HCT116 (cell line): ENCODE measurements at places on chromosomes 11 and 22. TPM values are rescaled to one million over a fixed set of nuclear protein-coding genes. Genes with fewer than 3 reads are reported as not detected.

LMO2 gene
- total RNA-seq = 2.8 TPM

SYTL2 gene
- total RNA-seq = 12.6 TPM

PTPN5 gene
- not detected for total RNA-seq

MOV10L1 gene
- not detected for total RNA-seq

SLC22A12 gene
- total RNA-seq = not detected

NAA40 gene
- total RNA-seq = 25.3 TPM

RAG1 gene
- total RNA-seq = 0.54 TPM

- DNase-seq = peak; percentile 41
- no peaks in the 10 kb centered on the region for H3K27me3 ChIP-seq
- no peak overlapping the region for H3K4me3 ChIP-seq
- H3K36me3 ChIP-seq = peaks cover 12% of the 10 kb centered on the region; the same call in 1 of the 2 replicates
- H3K4me1 ChIP-seq = peaks cover 5% of the 10 kb centered on the region; the same call in 1 of the 2 replicates
- H3K27ac ChIP-seq = no peak overlapping the region
These were observed 17.5 kb downstream of the RELT start for GRCh38 chr11:73393479-73394415.

GRCh38 chr11:73671701-73672100, 25.3 kb downstream of the PLEKHB1 start:
- H3K4me3 ChIP-seq = no peak overlapping the region
- no peaks in the 10 kb centered on the region for H3K4me1 ChIP-seq
- DNase-seq = no peak
- no peaks in the 10 kb centered on the region for H3K27me3 ChIP-seq

DNA sequence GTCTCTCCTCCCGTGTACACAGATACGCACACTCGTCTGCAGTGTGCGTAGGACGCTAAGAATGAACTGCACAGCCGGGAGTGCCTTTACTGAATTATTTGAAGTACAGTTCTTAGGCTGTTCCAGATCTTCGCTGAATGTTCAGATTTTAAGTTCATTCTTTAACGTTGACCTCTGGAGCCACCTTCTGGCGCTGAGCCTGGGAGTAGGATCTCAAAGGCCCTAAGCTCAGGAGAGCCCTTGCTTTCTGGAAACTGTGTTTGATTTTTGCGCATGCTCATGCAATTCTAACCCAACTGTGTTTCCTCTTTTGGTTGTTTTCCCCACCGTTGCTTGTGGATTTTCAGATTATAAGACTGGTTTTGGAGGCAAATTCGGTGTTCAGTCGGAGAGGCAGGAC, 22.8 kb downstream of the CTTN start:
- DNase-seq = no peak
- peaks cover 61% of the 10 kb centered on the region for H3K36me3 ChIP-seq

GRCh38 chr11:60056349-60056969, at the start of gene MS4A3:
MS4A3 (plus strand) TSS chr11:60056665; CDS start chr11:60061161, 4,496 bp downstream.
- no peak within 1 kb of the TSS for H3K27ac ChIP-seq
- H3K27me3 ChIP-seq = no peaks in the 10 kb centered on the region
- no peaks in the 10 kb centered on the region for H3K36me3 ChIP-seq
- no peaks in the 10 kb centered on the region for H3K4me1 ChIP-seq
- no peak within 1 kb of the TSS for H3K4me3 ChIP-seq

DNA sequence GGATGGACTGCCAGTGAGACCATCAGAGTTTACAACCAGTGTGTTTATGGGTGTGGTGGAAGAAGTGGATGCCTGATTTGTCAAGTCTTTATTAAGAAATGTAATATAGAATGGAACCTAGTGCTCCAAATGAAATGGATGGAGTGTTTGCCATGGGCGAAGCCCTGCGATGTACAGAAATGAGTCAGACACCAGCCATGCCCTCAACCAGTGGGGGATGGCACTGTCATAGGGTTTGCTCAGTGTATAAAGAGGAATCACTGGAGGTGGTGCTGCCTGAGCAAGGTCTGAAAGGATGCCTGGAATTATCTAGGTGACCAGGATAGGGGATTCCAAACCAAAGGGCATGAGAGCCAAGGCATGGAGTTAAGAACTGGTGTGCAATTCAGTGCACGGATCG, 120.9 kb upstream of the MTNR1B start:
- DNase-seq = no peak
- no peak overlapping the region for H3K27ac ChIP-seq
- H3K27me3 ChIP-seq = 0 out of 2 replicates have a peak, but pooled peaks cover 3% of the 10 kb centered on the region
- H3K4me1 ChIP-seq = no peaks in the 10 kb centered on the region
- H3K36me3 ChIP-seq = no peaks in the 10 kb centered on the region

- H3K27me3 ChIP-seq = no peaks in the 10 kb centered on the region
- H3K27ac ChIP-seq = no peak overlapping the region; the same call in 1 of the 2 replicates
- peak; percentile 63 for DNase-seq
- H3K4me1 ChIP-seq = peaks cover 13% of the 10 kb centered on the region; the same call in 1 of the 2 replicates
These were observed 3.7 kb upstream of the MUC5AC start for GRCh38 chr11:1153951-1154493.

- peaks cover 25% of the 10 kb centered on the region for H3K4me1 ChIP-seq
- H3K4me3 ChIP-seq = no peak overlapping the region
- no peaks in the 10 kb centered on the region for H3K36me3 ChIP-seq
- DNase-seq = peak; percentile 36
- no peaks in the 10 kb centered on the region for H3K27me3 ChIP-seq
These were observed 6.7 kb downstream of the CAPN5 start for GRCh38 chr11:77073328-77074001.

DNA sequence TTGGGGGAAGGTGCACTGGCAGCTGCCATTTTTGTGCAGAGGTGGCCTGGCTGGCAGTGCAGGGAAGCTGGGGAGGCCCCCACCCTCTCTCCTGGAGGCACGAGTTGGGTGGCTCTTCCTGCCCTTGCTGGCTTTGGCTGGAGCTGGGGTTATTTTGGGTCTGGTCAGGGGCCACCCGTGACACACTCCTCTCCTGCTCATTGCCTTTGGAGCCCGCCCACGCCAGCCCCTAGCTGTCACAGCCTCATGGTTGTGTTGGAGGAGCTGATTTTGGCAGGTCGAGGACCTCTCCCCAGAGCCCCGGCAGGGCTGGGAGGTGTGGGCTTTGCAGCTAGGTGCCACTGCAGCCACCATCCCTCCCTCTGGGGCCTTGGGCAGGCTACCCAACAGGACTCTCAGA, 21.5 kb downstream of the FBLN1 start:
- H3K27ac ChIP-seq = no peak overlapping the region
- H3K4me3 ChIP-seq = no peak overlapping the region
- no peaks in the 10 kb centered on the region for H3K4me1 ChIP-seq
- no peaks in the 10 kb centered on the region for H3K36me3 ChIP-seq
- H3K27me3 ChIP-seq = no peaks in the 10 kb centered on the region
- DNase-seq = no peak

DNA sequence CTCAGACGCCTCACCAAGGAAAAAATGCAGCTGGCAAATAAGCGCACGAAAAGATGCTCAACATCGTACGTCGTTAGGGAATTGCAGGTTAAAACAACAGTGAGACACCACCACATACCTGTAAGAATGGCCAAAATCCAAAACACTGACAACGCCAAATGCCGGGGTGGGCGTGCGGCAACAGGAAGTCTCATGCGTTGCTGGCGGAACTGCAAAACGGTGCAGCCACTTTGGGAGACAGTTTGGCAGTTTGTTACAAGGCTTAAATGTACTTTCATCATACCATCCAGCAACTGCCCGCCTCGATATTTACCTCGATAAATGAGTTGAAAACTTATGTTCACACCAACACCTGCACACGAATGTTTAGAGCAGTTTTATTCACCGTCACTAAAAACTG, 7.5 kb upstream of the CTSD start:
- DNase-seq = no peak
- no peak overlapping the region for H3K27ac ChIP-seq
- H3K4me1 ChIP-seq = peaks cover 49% of the 10 kb centered on the region
- no peak overlapping the region for H3K4me3 ChIP-seq
- H3K27me3 ChIP-seq = no peaks in the 10 kb centered on the region

DNA sequence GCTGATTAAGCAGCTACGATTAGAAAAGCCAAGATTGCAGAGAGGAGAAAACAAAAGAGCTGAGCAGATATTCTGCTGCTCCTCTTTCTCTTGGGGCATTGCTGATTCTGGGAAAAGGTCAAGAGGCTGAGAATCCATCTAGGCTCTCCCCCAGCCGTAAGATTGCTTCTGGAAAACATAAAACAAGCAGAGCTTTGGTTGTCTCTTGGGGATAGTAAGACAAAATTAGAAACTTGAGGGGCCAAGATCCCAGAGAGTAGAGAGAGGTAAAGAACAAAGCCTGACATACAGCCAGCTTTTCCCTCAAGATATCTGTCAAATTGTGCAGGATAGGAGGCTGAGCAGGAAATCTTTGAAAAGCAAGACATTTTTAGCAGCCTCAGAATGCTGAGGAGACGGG, 158.2 kb downstream of the TTC28 start:
- no peak overlapping the region for H3K4me3 ChIP-seq
- H3K27me3 ChIP-seq = peaks cover 71% of the 10 kb centered on the region
- no peaks in the 10 kb centered on the region for H3K4me1 ChIP-seq

- H3K4me3 ChIP-seq = no peak overlapping the region
- DNase-seq = no peak
- H3K4me1 ChIP-seq = no peaks in the 10 kb centered on the region
- H3K27ac ChIP-seq = no peak overlapping the region
These were observed 934.9 kb downstream of the BRD1 start for GRCh38 chr22:48892578-48893287.

GRCh38 chr22:44887941-44888366, 121.9 kb downstream of the PHF21B start:
- H3K36me3 ChIP-seq = no peaks in the 10 kb centered on the region
- peaks cover 5% of the 10 kb centered on the region for H3K4me1 ChIP-seq
- no peak for DNase-seq
- no peak overlapping the region for H3K4me3 ChIP-seq
